ENCODE measurements at places on chromosomes 4 and X.

DNA sequence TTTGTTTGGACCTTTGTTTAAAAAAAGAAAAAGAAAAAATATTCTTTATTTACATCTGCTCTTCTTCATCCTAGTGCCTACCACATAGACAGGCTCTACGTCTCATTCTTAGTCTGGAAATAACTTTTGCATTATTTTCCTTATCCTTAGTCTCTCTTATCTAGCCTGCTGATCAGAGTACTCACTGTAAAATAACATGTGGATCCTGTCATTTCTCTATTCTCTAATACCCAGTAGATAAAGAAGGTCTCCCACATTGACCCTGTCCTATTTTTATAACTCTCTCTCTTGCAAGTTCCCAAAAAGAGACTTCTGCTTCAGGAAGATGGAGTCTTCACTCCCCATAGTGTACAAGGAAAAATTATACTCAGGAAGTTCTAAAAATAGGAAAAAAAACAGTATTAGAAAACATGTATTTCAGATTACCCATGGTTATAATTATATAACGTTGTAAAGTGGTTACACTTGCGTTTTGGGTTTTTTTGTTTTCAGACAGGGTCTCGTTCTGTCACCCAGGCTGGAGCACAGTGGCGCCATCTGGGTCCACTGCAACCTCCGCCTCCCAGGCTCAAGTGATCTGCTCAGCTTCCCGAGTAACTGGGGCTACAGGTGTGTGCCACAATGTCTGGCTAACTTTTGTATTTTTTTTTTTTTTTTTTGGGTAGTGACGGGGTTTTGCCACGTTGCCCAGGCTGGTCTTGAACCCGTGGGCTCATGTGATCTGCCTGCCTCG is 23.8 kb downstream of the ZFX start:
- H3K4me3 ChIP-seq, result no peak overlapping the region
- no peak overlapping the region for H3K27ac ChIP-seq
- peaks cover 4% of the 10 kb centered on the region for H3K27me3 ChIP-seq
- H3K36me3 ChIP-seq, result peaks cover 83% of the 10 kb centered on the region
- DNase-seq, result no peak

DNA sequence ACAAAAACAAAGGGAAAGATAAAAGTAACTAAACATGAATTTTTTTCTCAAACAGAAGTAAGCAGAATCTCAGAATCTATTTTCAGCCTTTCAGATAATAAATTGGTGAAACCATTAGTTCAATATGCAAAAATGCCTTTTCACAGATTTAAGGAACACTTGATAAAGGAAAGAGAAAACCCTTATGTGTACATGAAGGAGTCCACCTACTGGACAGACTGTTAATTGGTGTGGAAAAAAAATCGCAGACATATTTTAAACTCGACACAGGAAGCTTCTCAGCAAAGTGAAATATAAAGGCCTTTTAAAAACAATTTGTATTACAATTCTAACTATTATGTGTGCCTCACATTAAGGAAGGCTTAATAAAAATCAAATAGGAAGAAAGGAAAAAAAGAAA is 22.3 kb downstream of the COX7B2 start:
- H3K27ac ChIP-seq, result no peak overlapping the region
- no peaks in the 10 kb centered on the region for H3K4me1 ChIP-seq
- DNase-seq, result no peak
- H3K27me3 ChIP-seq, result peaks cover 3% of the 10 kb centered on the region
- no peak overlapping the region for H3K4me3 ChIP-seq

- DNase-seq, result no peak
- no peak overlapping the region for H3K4me3 ChIP-seq
- H3K4me1 ChIP-seq, result no peaks in the 10 kb centered on the region
These were observed 3.7 kb upstream of the TEX13D start for GRCh38 chrX:124328765-124329164.

DNA sequence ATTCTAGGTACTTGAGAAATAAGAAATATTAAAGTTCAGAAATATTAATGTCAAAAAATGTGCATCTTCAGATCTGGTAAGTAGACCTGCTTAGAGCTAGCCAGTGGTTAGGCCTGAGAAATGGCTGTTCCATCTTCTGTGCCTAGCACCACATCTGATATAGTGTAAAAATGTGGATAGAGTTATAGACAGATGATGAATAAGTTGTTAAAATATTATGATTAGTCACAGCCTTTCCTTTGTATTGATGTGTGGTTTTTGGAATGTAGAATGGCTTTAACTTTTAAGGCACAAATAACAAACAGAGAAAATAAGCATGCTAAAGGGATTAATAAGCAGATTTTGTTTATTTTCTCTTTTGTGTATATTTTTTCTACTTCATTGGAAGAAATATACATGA is 133.5 kb upstream of the NUDT6 start:
- no peak overlapping the region for H3K4me3 ChIP-seq
- peaks cover 74% of the 10 kb centered on the region for H3K36me3 ChIP-seq
- peaks cover 3% of the 10 kb centered on the region for H3K27me3 ChIP-seq
- DNase-seq, result no peak

- no peak for DNase-seq
- H3K36me3 ChIP-seq, result peaks cover 36% of the 10 kb centered on the region
- H3K27ac ChIP-seq, result no peak overlapping the region
- peaks cover 12% of the 10 kb centered on the region for H3K4me1 ChIP-seq
- H3K4me3 ChIP-seq, result no peak overlapping the region
These were observed 174.3 kb downstream of the CEP135 start for GRCh38 chr4:56123051-56123450.

DNA sequence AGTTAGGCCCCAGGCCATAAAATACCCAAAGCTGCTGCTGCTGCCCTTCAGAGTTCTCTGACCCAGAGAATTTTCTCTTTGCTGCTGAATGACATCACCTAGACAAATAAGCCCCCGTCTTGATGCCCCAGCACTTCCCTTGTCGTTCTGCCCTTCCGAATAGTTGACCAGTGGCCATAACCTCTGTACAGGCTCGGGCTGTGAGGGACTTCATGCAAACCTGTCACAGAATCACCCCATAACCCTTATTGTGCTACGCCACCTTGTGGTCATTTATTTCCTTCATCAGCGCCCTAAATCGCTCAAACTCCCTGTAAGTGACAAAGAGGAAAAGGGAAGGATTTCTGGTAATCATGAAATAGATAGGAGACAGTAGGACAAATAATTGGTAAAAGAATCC is 18.8 kb downstream of the SPACA5 start:
- H3K27ac ChIP-seq, result no peak overlapping the region
- DNase-seq, result peak; percentile 33
- H3K4me3 ChIP-seq, result no peak overlapping the region

GRCh38 chr4:74944354-74944793 is 11.5 kb downstream of the PARM1 start:
- H3K36me3 ChIP-seq, result no peaks in the 10 kb centered on the region
- H3K4me1 ChIP-seq, result peaks cover 8% of the 10 kb centered on the region

GRCh38 chrX:151416579-151416978 is 19.6 kb downstream of the VMA21 start:
- H3K27me3 ChIP-seq, result no peaks in the 10 kb centered on the region
- no peaks in the 10 kb centered on the region for H3K36me3 ChIP-seq
- no peak for DNase-seq
- H3K27ac ChIP-seq, result no peak overlapping the region

DNA sequence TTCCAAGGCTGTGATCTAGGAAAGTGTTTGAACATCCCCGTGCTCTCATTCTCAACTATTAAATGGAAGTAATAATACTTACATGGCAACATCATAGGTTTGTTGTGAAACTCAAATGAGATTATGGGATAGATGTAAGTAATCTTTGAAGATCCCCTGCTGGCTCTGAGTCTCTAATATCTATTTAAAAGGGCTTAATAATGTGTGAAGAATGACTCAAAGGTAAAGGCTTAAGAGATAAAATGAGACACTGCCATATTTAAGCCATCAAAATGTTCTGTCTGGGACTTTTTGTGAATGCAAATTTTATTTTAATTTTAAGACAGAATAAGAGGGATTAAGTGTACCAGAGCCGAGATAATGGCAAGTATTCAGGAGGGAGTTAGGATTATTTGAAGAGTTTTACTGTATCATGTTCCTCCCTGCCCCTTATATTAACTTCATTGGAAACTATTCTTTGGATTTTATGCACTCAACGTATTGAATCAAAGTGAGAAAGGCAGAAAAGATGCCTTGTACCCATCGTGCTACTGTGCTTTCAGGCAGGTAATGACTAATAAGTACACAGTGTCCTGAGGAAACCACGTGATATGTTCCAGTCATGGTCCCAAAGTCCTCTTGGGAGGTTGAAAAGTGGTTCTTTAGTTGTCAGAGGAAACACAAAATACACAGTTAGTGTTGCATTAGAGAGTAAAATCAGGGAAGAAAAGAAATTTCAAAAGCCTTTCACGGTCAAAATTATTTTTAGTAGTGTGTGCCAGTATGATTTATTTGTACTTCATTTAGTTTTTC is 192.4 kb downstream of the RBM46 start:
- no peak for DNase-seq
- no peak overlapping the region for H3K27ac ChIP-seq
- no peaks in the 10 kb centered on the region for H3K36me3 ChIP-seq
- H3K27me3 ChIP-seq, result no peaks in the 10 kb centered on the region

- H3K4me3 ChIP-seq, result no peak overlapping the region
- H3K27ac ChIP-seq, result no peak overlapping the region
- no peaks in the 10 kb centered on the region for H3K36me3 ChIP-seq
- no peak for DNase-seq
- no peaks in the 10 kb centered on the region for H3K27me3 ChIP-seq
- no peaks in the 10 kb centered on the region for H3K4me1 ChIP-seq
These were observed 784.1 kb downstream of the PCDH18 start for GRCh38 chr4:136748165-136748564.
